NCI-H2171 (cell line): ENCODE measurements at places on chromosomes 5 and 9.

GRCh38 chr5:132013711-132014110 lies 2.3 kb upstream of the ACSL6 start:
- DNase-seq: no peak

DNA sequence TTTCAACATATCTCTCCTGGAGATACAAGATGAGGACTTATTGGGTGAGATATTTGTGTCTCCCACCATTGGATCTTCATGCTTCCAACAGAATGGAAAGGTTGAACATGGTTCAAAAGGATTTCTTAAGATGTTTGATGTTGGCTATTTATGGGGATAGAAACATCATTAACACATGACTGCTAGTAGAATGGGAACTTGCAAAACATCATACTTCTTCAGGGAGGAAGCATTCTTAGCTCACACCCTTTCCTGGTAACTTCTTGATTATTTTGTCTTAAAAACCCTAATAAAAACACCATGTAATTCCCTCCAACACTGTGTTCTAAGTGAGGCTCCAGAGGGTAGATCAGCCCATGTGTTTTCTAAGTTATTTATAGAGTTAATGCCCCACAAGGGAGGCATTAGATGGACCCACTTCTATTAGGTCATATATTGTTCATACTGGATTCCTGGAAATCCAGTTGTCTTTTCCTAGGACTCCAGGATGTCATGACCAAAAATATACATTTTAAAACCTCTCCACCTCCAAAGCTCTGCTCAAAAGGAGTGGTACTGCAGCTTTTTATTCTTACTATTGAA lies 95.8 kb downstream of the FOXD1 start:
- no peak for DNase-seq

- DNase-seq: no peak
These were observed 24.3 kb upstream of the NCS1 start for GRCh38 chr9:130147910-130148309.

- no peak for DNase-seq
These were observed 320.1 kb downstream of the ADGRV1 start for GRCh38 chr5:90878549-90879196.

GRCh38 chr9:107690021-107690420 lies 200.5 kb upstream of the KLF4 start:
- DNase-seq: no peak
